ENCODE measurements at places on chromosomes 16 and 17. TPM values are rescaled to one million over a fixed set of nuclear protein-coding genes. Genes with fewer than 3 reads are reported as not detected.

The CDH11 gene
- not detected for total RNA-seq

DNA sequence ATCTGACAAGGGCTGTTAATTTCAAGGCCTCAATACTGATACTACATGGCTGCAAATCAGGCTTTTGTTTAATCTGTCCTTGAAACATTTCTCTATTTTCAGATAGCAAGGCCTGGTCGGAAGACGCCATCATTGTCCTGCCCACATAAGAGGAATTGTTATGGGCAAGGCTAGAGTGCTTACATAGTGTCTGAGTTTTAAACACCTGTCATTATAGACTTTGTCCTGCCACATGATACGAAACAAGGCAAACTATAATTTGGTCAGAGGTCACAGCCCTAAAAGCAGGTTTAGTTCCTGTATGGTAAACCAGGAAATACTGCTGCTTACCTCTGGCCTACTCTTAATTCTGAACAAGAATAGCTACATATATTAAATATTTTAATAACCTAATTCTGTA lies 104.4 kb downstream of the SSH2 start:
- no peaks in the 10 kb centered on the region for H3K27me3 ChIP-seq
- DNase-seq, result no peak
- peaks cover 32% of the 10 kb centered on the region for H3K4me1 ChIP-seq
- no peaks in the 10 kb centered on the region for H3K36me3 ChIP-seq

GRCh38 chr16:75323198-75323597 lies 71.8 kb upstream of the BCAR1 start:
- H3K36me3 ChIP-seq, result peaks cover 6% of the 10 kb centered on the region
- no peak overlapping the region for H3K4me3 ChIP-seq
- no peak overlapping the region for H3K27ac ChIP-seq
- peaks cover 43% of the 10 kb centered on the region for H3K4me1 ChIP-seq
- no peaks in the 10 kb centered on the region for H3K27me3 ChIP-seq

The SHBG gene
- total RNA-seq, result not detected

GRCh38 chr17:44324092-44324570 lies 492 bp downstream of the SLC25A39 start:
- no peak overlapping the region for H3K27ac ChIP-seq
- no peak for DNase-seq
- peak overlapping the region; percentile 83 for H3K4me3 ChIP-seq
- no peaks in the 10 kb centered on the region for H3K27me3 ChIP-seq
- peaks cover 30% of the 10 kb centered on the region for H3K4me1 ChIP-seq
- H3K36me3 ChIP-seq, result peaks cover 6% of the 10 kb centered on the region

DNA sequence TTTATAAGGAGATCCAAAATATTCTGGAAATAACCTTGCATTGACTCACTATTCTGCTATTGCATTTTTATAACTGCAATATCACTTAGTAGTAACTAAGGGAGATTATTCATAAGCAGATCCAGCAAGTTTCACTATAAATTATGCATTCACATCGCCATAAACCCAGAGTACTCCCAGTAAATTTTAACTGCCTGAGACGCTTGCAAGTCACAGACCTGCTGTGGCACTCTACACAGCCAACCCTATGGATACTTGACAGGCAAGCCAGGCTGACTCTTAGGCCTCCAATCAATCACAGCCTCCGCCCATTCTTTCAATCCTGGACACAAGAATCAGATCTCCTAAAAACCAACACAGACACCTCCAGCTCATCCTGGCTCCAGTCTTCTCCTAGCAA lies 28.2 kb downstream of the USP31 start:
- peaks cover 17% of the 10 kb centered on the region for H3K4me1 ChIP-seq
- no peak overlapping the region for H3K4me3 ChIP-seq
- DNase-seq, result no peak
- H3K27ac ChIP-seq, result no peak overlapping the region
- H3K36me3 ChIP-seq, result peaks cover 2% of the 10 kb centered on the region
- H3K27me3 ChIP-seq, result no peaks in the 10 kb centered on the region

- DNase-seq, result no peak
- H3K36me3 ChIP-seq, result no peaks in the 10 kb centered on the region
- H3K4me3 ChIP-seq, result no peak overlapping the region
- H3K27me3 ChIP-seq, result no peaks in the 10 kb centered on the region
Measured at GRCh38 chr16:11320170-11320569, 25.1 kb upstream of the RMI2 start.

DNA sequence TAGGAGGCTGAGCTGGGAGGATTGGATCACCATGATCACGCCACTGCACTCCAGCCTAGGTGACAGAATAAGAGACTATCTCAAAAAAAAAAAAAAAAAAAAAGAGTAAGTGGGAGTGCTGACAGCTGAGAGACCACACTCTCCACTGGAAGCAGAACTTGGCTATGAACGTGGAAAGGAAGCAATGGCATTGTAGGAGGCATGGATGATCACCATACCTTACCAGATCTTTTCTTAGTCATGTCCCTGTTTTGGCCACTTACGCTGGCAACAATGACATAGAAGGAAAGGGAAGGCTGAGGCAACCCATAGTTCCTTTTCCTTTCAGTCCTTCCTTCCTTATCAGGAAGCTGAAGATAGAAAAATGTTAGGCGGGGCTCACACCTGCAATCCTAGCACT lies 3.7 kb upstream of the ATP1B2 start:
- peaks cover 16% of the 10 kb centered on the region for H3K27me3 ChIP-seq
- H3K4me3 ChIP-seq, result no peak overlapping the region
- H3K36me3 ChIP-seq, result no peaks in the 10 kb centered on the region
- H3K4me1 ChIP-seq, result peaks cover 25% of the 10 kb centered on the region
- no peak overlapping the region for H3K27ac ChIP-seq

DNA sequence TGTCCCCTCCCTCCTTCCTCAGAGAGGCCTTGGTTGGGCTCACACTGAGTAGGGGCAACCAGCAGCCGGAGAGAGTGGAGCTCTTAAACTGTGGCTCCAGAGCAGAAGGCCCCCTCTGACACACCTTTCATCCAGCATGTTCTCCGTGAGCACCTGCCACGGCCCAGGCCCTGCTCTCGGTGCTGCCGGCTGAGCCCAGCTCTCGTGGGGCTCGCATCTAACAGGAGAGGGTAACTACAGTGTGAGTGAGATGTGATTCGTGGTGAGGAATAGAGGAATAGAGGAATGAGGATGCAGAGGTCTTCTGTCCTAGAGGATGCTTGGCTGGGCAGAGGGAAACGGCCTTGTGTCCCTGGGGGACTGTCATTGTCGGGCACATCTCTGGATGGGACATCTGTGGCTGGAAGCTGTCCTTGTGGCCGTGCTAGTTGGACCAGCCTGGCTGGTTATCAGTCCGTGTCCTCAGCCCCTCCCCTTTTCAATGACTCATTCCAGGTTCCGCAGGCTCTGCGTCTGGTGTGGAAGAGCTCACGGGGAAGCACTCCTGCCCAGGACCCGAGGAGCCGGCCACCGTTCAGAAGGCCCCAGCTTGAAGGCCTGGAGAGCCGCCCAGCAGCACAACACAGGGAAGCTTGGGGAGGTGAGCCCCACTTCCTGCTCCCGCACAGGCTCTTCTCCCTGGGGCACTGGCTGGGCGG lies 11.9 kb upstream of the DNASE1 start:
- H3K4me3 ChIP-seq, result no peak overlapping the region
- H3K36me3 ChIP-seq, result no peaks in the 10 kb centered on the region
- no peak for DNase-seq
- no peak overlapping the region for H3K27ac ChIP-seq
- peaks cover 9% of the 10 kb centered on the region for H3K4me1 ChIP-seq

The GFAP gene
- not detected for total RNA-seq

DNA sequence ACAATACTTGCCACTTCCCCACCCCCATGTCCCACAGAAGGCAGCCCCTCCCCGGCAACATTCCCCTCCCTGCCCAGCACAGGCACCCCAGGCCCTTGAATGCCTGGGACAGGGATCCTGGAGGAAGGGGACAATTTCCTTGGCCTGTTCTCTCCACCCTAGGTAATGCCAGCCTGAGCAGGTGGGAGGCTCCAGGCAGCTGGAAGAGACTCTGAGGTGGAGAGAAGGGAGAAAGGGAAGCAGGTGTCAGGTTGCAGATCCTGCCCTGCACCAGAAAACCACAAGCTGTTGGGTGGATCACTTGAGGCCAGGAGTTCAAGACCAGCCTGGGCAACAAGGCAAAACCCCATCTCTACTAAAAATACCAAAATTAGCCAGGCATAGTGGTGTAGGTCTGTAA lies 8.9 kb downstream of the MPP2 start:
- H3K27me3 ChIP-seq, result no peaks in the 10 kb centered on the region
- no peak overlapping the region for H3K27ac ChIP-seq
- no peak for DNase-seq
- H3K36me3 ChIP-seq, result peaks cover 2% of the 10 kb centered on the region
- peaks cover 7% of the 10 kb centered on the region for H3K4me1 ChIP-seq

GRCh38 chr17:8873801-8874715 lies 6.6 kb upstream of the PIK3R6 start:
- DNase-seq, result no peak
- H3K4me1 ChIP-seq, result no peaks in the 10 kb centered on the region
- H3K36me3 ChIP-seq, result peaks cover 2% of the 10 kb centered on the region
- no peaks in the 10 kb centered on the region for H3K27me3 ChIP-seq
- no peak overlapping the region for H3K4me3 ChIP-seq
- no peak overlapping the region for H3K27ac ChIP-seq

DNA sequence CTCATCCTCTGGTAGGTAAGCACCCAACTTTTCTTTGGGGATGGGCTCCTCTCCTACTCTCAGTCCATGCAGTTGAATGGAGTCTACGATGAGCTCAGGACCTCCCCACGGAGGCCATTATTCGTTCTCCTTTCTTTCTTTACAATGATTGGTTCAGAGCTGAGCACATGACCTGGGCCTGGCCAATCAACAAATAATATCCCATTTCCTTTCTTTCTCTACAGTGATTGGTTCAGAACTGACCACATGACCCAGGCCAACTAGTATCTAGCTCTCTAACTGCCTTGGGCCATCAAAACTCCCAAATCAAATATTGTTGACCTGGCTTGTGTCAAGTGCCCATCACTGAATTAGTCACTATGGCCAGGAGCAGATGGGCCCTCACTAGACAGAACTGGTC lies 129.2 kb downstream of the USP31 start:
- H3K36me3 ChIP-seq, result no peaks in the 10 kb centered on the region
- no peaks in the 10 kb centered on the region for H3K4me1 ChIP-seq
- H3K27ac ChIP-seq, result no peak overlapping the region

GRCh38 chr17:28484296-28484695 lies 10.9 kb downstream of the SLC13A2 start:
- H3K36me3 ChIP-seq, result no peaks in the 10 kb centered on the region
- no peak overlapping the region for H3K4me3 ChIP-seq
- peak; percentile 28 for DNase-seq
- H3K27me3 ChIP-seq, result no peaks in the 10 kb centered on the region
- no peaks in the 10 kb centered on the region for H3K4me1 ChIP-seq
- H3K27ac ChIP-seq, result no peak overlapping the region

DNA sequence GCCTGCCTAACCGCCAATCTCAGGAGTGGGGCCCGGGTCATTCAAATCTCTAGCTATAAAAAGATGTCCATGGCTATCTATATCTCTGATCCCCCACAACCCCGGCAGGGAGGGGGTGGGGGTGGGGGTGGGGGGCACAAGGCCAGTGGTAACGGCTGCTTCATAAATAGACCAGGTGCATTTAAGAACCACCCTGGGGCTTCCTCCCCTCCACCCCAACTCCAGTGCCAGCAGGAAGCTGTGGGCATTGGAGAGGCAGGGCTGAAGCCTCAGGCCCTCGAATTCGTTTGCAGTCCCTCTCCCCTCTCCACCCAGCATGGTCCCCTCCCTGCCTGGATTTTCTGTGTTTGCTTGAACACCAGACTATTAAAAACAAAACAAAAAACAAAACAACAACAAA lies 56.0 kb downstream of the RAP1GAP2 start:
- H3K4me1 ChIP-seq, result peaks cover 26% of the 10 kb centered on the region
- no peak for DNase-seq
- no peaks in the 10 kb centered on the region for H3K36me3 ChIP-seq
- no peak overlapping the region for H3K27ac ChIP-seq

DNA sequence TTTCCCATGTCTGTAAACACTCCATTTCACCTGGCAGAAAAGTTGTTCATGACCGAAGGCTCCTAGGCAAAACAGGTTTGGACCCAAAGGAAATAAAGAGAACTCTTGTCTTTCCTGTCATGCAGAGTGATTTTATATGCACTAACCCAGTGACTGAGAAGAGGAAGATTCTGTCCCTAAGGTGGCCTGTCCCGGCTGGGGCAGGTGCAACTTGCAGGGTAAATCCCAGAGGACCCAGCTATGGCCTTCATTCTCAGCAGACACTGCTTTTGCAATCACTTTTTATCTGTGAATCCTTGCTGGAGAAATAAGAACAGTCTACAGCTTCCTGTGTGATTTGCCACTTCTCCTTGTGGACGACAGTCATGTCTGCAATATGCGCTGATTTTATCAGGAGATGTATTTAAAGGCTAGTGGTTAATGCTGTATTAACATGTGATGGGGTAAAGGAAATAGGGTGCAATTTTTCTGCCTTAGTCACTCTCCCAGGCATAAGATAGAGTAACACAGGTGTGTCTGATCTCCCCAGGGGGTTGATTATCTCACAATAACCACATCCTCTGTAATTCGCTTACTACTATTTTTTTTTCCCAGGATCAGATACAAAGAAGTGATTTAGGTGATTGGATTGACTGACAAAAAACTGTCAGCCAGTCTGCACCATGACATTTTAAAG lies 696.8 kb upstream of the SOX9 start:
- H3K27me3 ChIP-seq, result no peaks in the 10 kb centered on the region
- H3K4me3 ChIP-seq, result no peak overlapping the region
- no peak overlapping the region for H3K27ac ChIP-seq
- H3K36me3 ChIP-seq, result no peaks in the 10 kb centered on the region
- no peak for DNase-seq
- H3K4me1 ChIP-seq, result no peaks in the 10 kb centered on the region

The FOXJ1 gene
- 0.60 TPM for total RNA-seq

The ADORA2B gene
- not detected for total RNA-seq

GRCh38 chr17:13154930-13155329 lies 137.1 kb upstream of the ELAC2 start:
- no peak for DNase-seq
- H3K4me1 ChIP-seq, result no peaks in the 10 kb centered on the region
- H3K36me3 ChIP-seq, result no peaks in the 10 kb centered on the region
- no peak overlapping the region for H3K4me3 ChIP-seq
- no peaks in the 10 kb centered on the region for H3K27me3 ChIP-seq

- no peak overlapping the region for H3K27ac ChIP-seq
- no peaks in the 10 kb centered on the region for H3K27me3 ChIP-seq
- peaks cover 19% of the 10 kb centered on the region for H3K36me3 ChIP-seq
- H3K4me3 ChIP-seq, result no peak overlapping the region
Measured at GRCh38 chr16:8649829-8650554, 24.4 kb upstream of the ABAT start.

The SKA2 gene
- total RNA-seq, result 86.5 TPM

GRCh38 chr16:7602291-7602950 lies 269.8 kb downstream of the RBFOX1 start:
- no peaks in the 10 kb centered on the region for H3K27me3 ChIP-seq
- no peaks in the 10 kb centered on the region for H3K36me3 ChIP-seq
- no peak overlapping the region for H3K4me3 ChIP-seq
- no peak for DNase-seq

The KRT33B gene
- not detected for total RNA-seq

- DNase-seq, result no peak
- no peak overlapping the region for H3K4me3 ChIP-seq
- no peak overlapping the region for H3K27ac ChIP-seq
- H3K27me3 ChIP-seq, result peaks cover 31% of the 10 kb centered on the region
- no peaks in the 10 kb centered on the region for H3K36me3 ChIP-seq
Measured at GRCh38 chr16:73053364-73054124, 5.6 kb upstream of the ZFHX3 start.

- peak within 1 kb of the TSS; percentile 35 for H3K4me3 ChIP-seq
- H3K27me3 ChIP-seq, result peaks cover 59% of the 10 kb centered on the region
- no peak for DNase-seq
- no peaks in the 10 kb centered on the region for H3K36me3 ChIP-seq
Measured at GRCh38 chr16:66427036-66427860, at the start of gene BEAN1. BEAN1 (plus strand) TSS chr16:66427295; CDS start chr16:66437677, 10,382 bp downstream.

The PPL gene
- not detected for total RNA-seq

- peak overlapping the region; percentile 83 for H3K4me3 ChIP-seq
- peak overlapping the region; percentile 87 for H3K27ac ChIP-seq
- peaks cover 34% of the 10 kb centered on the region for H3K4me1 ChIP-seq
- H3K27me3 ChIP-seq, result no peaks in the 10 kb centered on the region
- peak; percentile 79 for DNase-seq
Measured at GRCh38 chr17:81285179-81285878, 9.8 kb downstream of the SLC38A10 start.

Data from activated naive CD4-positive, alpha-beta T cell treated with anti-CD3 and anti-CD28 coated beads for 36 hours (primary cell).